Dorsolateral prefrontal cortex (tissue), 122 donors: ENCODE measurements at places on chromosomes 2 and 18. TPM values are rescaled to one million over a fixed set of nuclear protein-coding genes. Genes with fewer than 3 reads are reported as not detected.
A peak's percentile ranks its signal among the peaks of the same experiment; 100 is the strongest.

DNA sequence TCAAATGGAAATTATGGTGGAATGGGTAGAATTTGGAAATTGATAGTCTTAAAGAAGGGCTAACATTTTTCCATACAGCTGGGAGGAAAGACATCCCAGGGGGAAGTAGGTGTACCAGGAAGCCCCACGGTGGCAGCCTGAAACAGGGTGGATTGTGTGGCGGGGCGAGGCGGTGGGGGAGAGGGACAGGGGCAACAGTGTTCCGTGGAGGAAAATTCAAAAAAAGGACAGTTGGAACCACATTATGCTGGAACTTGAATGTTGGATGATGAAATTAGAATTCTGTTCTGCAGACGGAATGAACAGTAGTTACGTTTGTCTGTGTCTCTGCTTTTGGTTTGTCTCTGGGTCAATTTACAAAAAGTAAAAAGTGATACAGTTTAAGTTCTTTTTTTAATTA is 10.6 kb upstream of the CIB4 start:
- no peak for DNase-seq

DNA sequence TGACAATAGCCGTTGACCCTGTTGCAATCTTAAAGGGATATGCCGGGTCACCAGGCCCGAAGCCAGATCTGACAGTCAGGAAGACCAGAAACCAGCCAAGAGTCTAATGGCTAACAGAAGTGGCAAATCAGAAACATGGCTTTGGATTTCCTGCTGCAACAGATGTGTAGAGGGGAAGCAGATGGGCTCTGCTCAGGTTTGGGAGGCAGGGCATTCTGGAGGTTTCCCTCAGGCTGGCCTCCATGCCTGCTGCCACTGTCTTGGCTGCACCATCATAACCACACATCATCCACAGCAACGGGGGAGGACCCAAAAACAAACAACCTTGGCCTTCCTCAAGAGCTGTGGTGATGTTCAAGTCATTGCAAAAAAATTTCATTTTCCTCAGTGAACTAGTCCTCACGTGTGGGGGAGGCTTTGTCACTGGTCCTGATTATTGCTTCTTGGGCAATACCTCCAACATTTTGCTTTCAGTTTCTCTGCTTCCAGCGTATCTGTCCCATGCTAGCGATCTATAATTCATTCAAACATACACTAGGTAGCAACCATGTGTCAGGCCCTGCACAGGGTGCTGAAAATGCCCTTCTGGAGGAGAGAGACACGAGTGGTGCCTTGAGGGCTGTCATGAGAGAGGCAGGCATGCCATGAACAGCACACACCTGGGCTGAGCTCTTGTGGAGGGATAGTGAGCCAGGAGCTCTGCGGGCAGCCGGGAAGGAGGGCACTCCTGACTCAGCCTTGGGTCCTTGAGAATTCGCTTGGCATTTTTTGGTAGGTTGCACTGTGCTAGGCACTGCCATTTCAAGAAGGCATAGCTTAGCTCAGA is 48.2 kb upstream of the LGALSL start:
- DNase-seq = no peak

Gene SIX3
- not detected for total RNA-seq

GRCh38 chr18:58493516-58494253 is 135.2 kb downstream of the ALPK2 start:
- DNase-seq = peak; percentile 82

- DNase-seq = no peak
Observed at GRCh38 chr2:230751062-230751461, 38.4 kb downstream of the CAB39 start.

Gene EMILIN1
- total RNA-seq = 4.7 TPM

- no peak for DNase-seq
Observed at GRCh38 chr2:128154225-128154624, 63.2 kb downstream of the UGGT1 start.

Gene CXCR1
- total RNA-seq = 1.7 TPM

- no peak for DNase-seq
Observed at GRCh38 chr2:213043566-213043965, 107.8 kb downstream of the IKZF2 start.

DNA sequence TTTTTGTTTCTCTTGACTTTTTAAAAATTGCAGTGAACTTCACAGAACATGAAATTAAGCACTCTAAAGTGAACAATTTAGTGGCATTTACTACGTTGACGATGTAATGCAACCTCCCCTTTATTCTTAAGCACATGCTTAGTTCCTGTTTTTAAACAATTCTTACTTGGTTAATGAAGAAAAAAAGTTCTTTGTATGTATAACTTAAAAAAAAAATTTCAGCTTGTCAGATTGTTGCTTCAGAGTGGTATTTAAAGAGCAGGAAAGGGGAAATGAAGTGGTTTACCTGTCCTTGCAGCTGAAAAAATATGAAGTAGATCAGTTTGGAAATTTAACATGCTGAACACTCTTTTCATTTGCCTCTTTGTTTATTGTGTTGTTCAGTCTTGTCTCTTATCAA is 95.7 kb upstream of the RASGRP3 start:
- DNase-seq = no peak

Gene GNLY
- 5.2 TPM for total RNA-seq

DNA sequence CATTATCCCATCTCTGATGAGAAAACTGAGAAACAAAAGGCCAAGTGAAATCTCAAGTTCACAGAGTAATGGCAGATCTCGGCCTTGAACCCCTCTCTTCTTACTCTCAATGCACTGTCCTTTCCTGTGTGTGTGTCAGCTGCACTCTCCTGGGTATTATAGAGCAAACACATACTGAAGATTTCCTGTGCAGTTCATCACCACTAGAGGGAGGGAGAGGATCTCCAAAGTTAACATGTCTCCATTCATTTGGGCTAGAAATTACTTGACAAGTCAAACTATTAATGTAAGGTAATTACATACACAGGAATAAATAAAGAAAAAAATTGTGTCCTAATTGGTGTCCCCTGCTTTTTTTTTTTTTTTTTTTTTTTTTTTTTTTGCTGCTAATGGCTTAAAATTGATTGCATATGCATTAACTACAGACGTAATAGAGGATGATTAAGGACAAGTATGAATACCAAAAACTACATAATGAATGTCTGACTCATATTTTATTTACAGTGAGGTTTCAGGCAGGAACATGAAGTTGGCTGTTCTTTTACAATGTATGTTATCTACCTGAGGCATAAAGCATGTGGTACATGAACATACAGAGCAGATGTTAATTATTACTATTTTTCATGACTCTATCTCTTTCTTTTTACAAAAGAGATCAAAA is 269.2 kb downstream of the NYAP2 start:
- DNase-seq = no peak

- DNase-seq = no peak
Observed at GRCh38 chr2:143110758-143111428, 18.3 kb upstream of the ARHGAP15 start.

GRCh38 chr2:199818026-199818425 is 33.0 kb downstream of the FTCDNL1 start:
- DNase-seq = no peak

- no peak for DNase-seq
Observed at GRCh38 chr2:86038291-86039081, 67.2 kb downstream of the POLR1A start.

GRCh38 chr2:99559075-99559662 is 69.4 kb upstream of the REV1 start:
- DNase-seq = peak; percentile 93

DNA sequence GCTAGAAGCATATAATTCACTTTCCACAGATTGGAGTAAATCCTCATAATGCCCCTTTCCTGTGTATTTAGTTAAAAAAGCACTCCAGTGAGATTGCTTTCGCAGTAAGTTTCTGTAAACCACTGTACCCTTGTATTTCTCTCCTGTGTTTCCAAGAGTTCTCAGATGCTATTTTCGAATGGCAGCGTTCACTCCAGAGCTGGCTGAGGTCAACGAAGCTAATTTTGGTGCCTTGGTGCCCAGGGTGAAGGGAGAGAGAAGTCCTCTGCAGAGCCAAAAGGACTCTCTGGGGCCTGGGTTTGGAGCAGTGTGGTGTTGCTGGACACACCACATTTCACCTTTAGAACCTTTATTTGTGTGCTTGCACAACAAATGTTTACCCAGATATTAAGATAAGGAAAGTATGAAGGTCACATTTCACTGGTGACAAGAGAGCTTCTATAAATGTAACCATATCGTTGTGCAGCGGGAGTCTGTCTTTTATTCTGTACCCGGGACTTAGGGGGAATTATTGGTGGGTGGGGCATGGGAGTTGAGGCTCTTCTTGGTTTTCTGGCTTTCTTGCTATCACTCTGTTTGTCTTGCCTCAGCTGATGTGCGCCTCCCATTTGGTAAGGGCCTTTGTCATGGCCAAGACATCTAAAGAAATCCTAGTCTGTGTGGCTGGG is 9.9 kb downstream of the EPAS1 start:
- DNase-seq = no peak

DNA sequence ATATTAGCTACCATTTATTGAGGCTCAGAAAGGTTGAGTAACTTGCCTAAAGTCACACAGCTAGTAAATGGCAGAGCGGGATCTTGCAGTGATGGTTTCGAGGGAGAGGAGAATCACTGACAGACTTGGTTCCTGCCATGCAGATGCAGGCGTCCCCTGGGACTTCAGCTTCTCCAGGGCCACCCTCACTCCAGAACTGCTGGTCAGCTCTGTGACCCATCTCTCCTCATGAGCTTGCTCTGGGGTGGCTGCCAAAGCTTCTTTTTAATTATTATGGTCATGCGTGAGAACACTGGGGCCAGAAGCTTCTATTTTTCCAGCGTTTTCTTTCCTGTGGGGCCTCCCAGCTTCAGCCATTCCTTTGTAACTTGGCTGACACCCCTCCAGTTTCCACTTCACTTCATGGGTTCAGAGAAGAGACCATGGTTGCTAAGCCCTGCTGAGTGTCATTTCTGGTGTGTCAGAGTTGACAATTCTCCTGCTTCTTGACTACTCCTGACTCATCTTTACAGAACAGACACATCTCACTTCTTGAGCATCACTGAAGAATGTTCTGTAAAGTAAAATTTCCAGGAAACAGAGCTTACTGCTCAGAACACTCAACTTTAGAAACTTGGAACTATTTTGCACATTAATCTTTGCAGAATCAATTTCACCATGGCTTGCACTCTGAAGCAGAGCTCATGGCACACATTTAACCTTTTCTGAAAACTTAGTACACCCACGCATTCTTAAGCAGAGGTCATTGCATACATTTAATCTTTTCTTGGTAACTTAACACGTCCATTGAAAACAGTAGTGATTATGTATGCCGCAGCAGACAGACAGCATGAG is 70.4 kb downstream of the IL1R2 start:
- no peak for DNase-seq

DNA sequence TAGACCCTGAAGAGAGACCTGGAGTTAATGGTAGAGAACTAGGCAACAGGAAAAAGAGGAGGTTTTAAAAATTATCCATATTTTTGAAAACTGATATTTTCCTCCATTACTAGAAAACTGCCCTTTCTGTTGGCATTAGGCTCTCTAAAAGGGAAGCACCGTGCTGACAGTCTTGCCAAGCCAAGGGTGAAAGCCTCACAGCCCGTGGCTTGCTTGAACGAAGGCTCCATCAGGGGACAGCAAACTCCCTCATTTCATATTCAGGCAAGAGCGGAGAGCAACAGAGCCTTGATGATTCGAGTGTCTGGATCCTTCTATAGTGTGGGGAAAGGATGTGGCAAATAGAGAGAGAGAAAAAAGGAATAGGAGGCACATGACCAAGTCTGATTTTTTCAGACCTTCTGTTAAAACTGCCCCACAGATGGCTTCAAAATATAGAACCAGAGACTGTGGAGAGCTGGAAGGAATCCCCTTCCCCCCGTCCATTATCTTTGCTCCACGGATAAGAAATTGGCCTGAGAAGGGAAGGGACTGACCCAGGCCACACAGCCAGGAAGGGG is 67.0 kb downstream of the CACNB4 start:
- DNase-seq = no peak

- no peak for DNase-seq
Observed at GRCh38 chr2:33911327-33911726, 312.2 kb upstream of the FAM98A start.

- DNase-seq = peak; percentile 48
Observed at GRCh38 chr2:241314226-241315092, 1.0 kb downstream of the HDLBP start.

DNA sequence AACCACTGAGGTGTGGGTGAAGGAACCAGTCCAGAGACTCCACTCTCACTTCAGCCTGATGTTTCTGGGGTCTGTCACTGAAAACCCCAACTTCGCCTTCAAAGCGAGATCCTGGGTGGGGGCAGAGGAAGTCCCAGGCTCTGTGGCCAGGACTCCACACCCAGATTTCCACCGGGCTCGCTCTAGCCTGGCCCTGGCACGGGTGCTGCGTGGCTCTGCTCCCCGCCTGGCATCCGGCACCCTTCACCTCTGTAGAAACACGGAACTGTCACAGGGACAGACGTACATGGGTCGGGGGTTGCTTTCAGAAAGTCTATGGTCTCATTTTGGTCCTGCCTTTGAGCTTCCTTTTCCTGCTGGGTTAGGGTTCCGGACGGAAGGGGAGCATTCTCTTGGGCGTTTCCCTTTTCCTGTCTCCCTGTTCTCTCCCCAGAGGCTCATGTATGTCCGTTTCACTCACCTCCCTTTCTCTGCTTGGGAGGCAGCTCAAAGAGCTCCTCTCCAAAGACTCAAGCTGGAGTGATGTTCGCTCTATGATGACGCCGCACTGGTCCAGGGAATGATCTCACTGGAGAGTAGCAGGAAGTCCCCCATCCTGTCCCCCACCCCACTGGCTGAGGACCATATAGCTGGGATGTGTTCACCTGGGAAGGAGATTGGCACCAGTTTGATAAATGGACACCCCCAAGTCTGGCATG is 41.5 kb downstream of the ODC1 start:
- DNase-seq = no peak

DNA sequence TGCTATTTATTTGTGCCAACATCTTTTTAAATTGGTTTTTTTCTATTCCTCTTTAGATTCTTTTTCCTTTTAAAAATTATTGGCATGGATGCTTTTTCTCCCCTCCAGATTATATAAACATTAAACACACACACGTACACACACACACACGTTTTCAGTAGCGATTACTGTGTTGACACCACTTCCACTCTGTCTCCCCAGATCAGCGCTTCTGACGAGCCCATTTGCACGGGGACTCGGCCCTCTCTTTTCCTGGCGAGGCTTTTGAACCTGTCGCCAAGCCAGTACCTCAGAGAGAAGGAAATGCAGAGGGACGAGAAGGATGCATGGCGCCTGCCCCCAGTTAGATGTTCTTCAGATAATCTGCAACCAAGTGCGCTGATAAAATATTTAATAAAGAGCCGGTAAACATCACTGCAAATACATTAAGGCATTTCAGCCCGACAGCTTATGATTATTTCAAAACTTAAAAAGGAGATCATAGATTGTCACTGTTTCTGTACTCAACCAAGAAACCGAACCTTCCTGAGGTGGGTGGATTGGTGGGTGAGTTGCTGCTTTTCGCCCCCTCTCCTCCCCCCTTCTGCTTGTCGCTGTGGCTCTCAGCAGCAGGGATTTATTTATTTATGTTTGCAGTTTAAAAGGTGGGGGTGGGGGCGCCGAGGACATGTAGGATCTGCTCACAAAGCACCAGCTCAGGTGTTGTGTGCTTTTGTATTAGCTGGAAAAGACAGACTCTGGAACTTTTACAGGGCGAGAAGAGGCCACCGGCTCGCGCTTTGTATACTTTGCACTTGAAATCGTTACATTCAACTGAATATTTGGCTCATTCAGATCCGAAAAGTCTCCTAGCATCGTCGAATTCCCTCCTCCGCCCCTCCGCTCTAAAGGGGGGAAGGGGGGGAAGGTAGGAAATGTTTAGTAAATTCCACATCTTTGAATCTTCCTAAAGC is 787 bp upstream of the TBR1 start:
- DNase-seq = no peak

- no peak for DNase-seq
Observed at GRCh38 chr2:211270257-211270656, 713.9 kb downstream of the CPS1 start.

- no peak for DNase-seq
Observed at GRCh38 chr2:44443517-44443916, 81.8 kb downstream of the CAMKMT start.
